IPS-NIHi11 (cell line): ENCODE measurements at places on chromosomes 11 and 22.

DNA sequence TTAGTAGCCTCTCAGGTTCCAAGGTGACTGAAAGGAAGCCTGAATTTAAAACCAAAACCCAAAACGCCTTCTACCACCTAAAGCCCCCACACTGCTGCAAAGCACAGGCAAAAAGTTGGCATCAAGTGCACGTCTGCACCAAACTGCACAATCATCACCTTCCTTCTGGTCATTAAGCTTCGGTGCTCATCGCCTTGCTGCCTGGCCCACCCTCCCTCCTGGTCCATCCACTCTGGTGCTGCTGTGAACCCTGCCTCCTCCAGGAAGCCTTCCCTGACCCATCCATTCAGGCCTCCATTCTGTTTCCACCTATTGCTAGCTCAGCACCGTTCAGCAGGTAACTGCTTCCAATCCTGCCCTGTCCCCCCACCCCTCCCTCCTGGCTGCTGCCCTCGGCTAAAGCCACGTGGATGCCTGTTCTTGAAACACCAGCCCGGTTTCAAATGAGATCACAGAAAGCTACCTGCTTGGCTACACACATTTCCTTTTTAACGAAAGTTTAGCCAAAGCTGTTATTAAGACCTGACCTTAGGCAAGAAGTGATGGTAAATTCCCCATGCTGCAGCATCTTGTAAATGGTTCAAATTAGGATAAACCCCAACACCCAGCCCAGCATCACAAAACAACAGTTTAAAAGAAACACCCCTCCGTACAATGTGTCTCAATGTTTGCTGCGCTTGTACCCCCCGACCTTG lies 53.8 kb upstream of the CD5 start:
- no peak for DNase-seq

GRCh38 chr11:10441091-10441490 lies 14.0 kb upstream of the AMPD3 start:
- DNase-seq, result no peak

GRCh38 chr22:46526244-46526839 lies 11.1 kb downstream of the CELSR1 start:
- DNase-seq, result no peak

GRCh38 chr11:118791961-118792569 lies 1.1 kb upstream of the DDX6 start:
- DNase-seq, result peak; percentile 46

DNA sequence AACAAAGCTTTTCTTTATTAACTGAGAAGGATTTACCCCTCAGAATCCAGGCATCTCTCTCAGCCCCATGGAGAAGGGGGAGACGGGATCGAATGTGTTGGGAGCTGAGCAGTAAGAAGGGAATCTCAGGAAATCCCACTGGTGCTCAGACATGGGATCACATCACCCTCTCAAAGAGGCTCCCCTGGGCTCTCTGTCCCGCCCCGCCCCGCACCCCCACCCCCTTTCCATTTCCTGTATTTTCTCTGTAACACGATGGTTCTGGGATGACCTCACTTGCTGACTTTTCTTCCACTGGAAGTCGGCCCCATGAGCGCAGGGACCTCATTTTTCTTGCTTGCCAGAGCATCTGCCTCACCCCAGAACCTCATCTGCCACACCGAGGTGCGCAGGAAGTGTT lies 100.0 kb downstream of the RPS6KA4 start:
- peak; percentile 32 for DNase-seq

GRCh38 chr11:114130115-114130576 lies 70.6 kb downstream of the ZBTB16 start:
- DNase-seq, result no peak

- DNase-seq, result no peak
These were observed 8.6 kb upstream of the TOLLIP start for GRCh38 chr11:1317993-1318392.

- no peak for DNase-seq
These were observed 38.4 kb upstream of the KLHL35 start for GRCh38 chr11:75471176-75471973.

DNA sequence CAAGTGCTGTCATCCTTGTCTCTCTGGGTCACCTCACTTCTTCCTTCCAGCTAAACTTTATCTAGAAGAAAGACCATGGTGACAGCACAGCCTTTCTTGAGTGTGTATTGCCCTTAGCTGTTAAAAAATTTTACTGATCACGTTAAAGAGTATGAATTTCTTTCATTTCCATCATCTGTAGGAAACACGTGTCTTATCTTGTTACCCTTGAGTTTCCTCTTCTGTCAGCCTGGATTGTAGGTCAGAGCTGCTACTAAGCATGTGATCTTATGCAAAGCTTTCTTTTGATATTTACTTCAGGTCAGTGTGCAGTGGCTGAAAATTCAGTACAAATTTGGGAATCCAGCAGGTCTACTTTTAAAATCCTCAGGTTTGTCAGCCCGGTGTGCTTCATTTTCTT lies 512.2 kb upstream of the ARHGAP42 start:
- no peak for DNase-seq

DNA sequence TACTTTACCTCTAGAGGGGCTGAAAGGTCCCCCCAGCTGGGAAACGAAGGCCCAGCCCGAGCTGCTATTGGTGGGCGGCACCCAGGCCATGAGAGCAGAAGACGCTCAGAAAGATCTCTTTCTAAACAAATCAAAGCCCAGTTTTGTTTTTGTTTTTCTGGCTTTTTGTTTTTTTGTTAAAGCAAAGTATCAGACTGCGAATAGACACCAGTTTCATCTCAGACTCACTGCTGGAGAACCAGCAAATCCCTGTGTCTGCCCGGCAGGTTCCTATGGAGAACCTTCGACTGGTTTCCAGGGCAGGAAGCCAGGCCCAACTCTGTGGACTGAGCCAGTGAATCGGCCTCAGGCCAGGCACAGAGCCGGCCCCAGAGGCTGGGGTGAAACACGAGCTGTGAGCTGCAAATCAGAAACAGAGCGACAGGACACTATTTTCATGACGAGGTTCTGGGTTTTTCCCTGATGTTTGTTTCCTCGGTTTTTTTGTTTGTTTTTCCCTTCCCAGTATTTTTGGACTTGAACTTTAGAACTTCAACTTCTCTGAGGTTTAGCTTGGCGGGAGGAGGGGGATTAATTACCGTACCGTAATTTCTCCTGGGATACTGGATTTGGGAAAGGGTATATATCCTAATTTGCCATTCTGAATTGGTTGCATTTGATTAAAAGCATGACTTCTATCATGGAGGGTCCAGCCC lies 16.0 kb upstream of the B4GALNT4 start:
- no peak for DNase-seq

DNA sequence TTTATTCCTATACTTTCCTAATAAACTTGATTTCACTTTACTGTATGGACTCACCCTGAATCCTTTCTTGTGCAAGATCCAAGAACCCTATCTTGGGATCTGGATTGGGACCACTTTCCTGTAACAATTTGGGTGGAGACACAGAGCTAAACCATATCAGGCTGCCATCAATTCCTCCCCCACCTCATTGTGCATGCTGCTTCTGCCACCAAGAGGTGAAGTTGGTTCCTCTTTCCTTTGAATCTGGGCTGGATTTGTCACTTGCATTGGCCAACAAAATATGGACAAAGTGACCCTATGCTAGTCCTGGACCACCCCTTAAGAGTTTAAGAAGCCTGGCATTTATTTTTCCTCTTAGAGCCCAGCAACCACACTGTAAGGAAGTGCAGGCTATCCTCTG lies 39.4 kb upstream of the CEP295 start:
- DNase-seq, result no peak

DNA sequence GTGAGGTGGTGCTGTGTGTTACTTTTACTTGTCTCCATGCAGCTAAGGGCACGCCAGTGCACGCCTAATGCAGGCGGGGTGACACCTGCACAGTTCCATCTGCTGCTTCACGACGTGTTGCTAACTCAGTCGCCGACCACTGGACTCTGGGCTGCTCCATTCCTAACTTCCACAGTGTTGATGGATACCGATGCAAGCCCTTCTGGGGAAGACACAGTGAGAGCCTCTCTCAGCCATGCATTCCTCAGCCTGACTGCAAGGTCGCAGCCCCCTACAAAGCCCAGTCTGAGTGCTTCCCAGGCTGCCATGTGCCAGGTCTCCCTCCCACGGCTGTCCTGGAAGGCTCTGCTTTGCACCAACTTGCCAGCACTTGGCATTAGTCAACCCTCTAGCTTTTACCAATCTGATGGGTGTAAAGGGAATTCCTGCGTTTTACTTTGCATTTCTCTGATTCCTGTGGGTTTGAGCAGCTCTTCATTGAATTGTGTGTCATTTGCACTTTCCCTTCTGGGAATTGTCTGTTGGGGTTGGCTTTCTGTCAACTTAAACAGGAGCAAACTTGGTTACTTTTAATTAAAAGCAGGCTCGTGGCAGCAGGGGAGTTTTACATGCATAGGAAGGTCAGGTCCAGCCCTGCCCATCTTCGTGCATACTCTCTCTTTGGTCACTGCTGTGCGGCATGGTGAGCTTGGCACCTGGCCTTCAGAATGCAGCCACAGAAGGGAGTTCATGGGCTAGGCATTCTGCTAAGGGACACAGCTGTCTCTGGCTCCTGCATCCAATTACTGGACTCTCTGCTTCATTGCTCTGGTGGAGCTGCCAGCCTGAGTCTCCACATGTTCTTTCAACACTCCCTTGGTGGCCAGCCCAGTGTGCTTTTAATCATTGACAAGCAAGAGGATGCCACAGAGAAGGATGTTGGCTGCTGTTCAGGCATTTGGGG lies 34.6 kb upstream of the SHANK2 start:
- DNase-seq, result no peak

GRCh38 chr11:45339729-45340519 lies 53.8 kb upstream of the SYT13 start:
- DNase-seq, result peak; percentile 99

- peak; percentile 85 for DNase-seq
These were observed 27.6 kb upstream of the LRRC10B start for GRCh38 chr11:61480994-61481335.

- DNase-seq, result peak; percentile 33
These were observed 63.7 kb downstream of the PPFIBP2 start for GRCh38 chr11:7577291-7578190.

DNA sequence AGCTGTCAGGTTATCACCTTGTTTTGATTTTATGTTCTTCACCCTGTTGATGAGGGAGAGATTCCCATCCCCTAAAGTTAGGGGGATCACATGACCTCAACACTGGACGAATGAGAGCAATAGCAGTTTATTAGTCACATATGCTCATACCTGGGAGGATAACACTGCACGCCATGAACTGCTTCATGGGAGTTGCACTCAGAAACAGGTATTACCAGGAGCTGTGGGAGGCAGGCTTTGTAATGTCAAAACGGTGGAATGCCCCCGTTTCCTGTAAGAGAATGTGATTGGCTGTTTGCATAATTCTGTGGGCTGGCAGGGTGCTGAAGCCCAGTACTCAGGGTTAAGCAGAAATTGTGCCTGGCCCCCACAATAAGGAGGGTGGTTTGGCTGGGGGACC lies 3.2 kb upstream of the THY1 start:
- peak; percentile 63 for DNase-seq

DNA sequence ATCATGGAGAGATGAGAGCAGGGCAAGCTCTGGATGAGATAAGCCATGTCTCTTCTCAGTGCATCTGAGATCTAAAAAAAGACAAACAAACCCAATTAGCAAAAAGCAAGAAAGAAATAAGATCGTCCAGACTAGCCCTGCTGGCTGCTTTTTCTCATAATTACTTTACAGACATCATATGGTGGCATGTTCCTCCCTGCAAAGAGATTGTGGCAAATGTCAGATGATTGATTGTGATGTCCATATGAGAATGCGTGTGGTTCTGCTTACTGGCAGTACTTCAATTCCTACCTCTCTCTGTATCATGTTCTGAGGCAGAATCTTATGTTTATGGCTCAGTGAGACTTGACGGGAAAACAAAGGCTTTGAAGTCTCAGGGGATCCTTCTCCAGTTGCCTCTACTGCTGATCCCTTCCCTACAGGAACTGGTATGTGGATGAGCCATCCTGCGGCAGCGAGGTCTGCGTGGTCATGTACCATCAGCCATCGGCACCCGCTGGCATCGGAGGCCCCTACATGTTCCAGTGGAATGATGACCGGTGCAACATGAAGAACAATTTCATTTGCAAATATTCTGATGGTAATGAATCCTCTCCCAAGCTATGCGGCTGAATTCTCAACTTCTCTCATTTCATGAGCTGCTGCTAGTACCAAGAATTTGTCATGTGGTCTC lies 8.8 kb downstream of the LAYN start:
- DNase-seq, result no peak

- DNase-seq, result no peak
These were observed 64.7 kb downstream of the MTMR3 start for GRCh38 chr22:29947410-29948384.

- DNase-seq, result peak; percentile 87
These were observed 626 bp upstream of the TBX10 start for GRCh38 chr11:67640021-67640757.

DNA sequence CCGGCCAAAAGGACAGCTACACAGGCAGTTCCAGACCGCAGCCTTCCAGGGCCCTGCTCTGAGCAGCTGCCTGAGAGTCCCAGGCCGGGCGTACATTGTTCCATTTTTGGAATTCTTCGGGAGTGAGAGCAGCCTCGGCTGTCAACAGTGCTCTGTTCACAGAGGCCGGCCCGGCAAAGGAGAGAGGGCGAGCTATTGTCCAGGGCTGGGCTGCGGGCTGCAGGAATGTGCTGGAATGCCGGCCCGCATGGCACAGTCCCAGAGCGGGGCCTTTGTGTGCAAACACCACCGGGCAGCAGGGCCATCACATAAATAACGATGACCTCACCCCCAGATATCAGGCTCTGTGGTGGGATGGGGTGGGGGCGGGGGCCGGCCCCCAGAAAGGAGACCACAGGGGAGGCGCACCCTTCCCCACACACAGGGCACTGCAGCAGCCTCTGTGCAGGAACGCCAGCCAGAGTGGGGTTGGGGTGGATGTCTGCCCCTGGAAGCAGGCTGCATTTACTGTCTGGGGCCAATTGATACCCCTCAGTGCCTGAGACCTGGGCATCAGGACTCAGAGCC lies 15.8 kb downstream of the LINC01488 start:
- DNase-seq, result peak; percentile 87

DNA sequence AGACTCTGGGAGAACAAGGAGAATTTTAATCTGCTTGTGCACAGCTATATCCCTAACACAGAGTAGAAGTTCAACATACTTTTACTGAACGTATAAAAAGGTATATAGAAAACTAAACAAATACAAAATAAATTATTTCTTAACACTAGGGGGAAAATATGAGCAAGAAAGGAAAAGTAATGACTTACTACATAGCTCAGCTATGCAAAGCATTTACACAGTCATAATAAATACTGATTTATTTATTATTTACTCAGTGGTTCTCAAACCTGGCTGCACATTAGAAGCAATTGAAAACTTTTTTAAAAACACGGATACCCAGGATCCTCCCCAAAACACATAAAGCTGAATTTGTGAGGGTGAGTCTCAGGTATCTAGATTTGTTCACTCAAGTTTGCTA lies 182.5 kb downstream of the TTC28 start:
- DNase-seq, result no peak

DNA sequence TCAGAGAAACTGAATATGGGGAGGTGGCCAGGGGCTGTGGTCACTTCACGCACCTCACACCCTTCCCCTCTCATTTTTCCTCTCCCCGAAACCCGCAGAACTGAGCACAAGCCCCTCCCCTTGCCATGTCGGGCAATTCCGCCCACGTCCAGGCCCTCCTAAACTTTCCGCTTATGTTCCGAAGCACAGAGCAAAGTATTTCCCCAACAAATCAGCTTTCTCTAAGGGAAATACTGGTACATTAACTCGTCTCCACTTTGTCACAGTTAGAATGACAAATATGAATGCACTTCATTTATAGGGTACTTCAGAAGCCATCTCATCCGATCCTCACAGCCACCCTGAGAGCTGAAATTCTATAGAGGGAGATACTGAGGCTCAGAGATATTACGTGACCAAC lies 94.7 kb upstream of the TMEM45B start:
- no peak for DNase-seq

- no peak for DNase-seq
These were observed 268.4 kb upstream of the KIRREL3 start for GRCh38 chr11:127268932-127269331.
